H1 (cell line): ENCODE measurements at places on chromosomes 1 and 21.

- DNase-seq, result no peak
Measured at GRCh38 chr1:103441342-103441741, 84.2 kb upstream of the RNPC3 start.

GRCh38 chr1:9319789-9320519 lies 27.3 kb downstream of the SPSB1 start:
- no peak for DNase-seq

GRCh38 chr21:45920824-45921600 lies 60.6 kb upstream of the COL6A1 start:
- DNase-seq, result no peak

DNA sequence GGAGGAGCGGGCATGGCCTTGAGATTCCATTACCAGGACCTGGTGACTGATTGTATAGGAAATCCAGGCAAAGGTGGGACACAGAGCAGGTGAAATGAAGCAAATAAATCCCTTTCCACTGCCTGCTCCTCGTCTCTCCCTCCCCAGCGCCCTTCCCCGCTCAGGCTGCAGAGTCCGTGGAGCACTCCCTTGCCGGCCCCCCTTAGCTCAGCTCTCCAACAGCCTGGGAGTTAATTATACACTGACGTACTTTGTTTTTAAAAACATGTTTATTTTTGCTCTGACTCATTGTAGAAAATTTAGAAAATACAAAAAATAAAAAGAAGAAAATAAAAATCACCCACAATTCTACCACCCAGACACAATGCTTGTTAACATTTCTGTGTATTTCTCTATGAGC lies 61.7 kb downstream of the LGR6 start:
- DNase-seq, result no peak

DNA sequence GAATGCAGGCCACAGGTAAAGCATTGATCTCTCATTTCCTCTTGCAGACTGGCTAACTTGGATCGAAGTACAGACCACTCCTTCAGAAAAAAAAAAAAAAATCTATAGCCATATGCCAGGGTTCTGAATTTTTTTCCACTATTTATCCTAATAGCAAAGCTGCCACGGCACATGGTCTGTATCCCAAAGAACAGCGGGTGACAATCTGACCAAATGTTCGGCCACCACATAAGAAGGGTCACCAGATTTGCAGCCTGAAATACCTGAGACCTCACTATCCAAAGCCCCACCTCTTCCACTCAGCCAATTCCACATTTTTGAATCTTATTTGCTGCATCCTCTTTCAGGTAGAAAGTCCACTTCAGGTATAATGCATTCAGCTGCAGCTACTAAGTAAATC lies 55.6 kb upstream of the RGS7 start:
- DNase-seq, result no peak

- DNase-seq, result no peak
Measured at GRCh38 chr21:42925114-42925926, at the start of gene ERVH48-1. Gene ERVH48-1 (minus strand): TSS chr21:42925630. CDS start chr21:42919006, 6,624 bp downstream.

DNA sequence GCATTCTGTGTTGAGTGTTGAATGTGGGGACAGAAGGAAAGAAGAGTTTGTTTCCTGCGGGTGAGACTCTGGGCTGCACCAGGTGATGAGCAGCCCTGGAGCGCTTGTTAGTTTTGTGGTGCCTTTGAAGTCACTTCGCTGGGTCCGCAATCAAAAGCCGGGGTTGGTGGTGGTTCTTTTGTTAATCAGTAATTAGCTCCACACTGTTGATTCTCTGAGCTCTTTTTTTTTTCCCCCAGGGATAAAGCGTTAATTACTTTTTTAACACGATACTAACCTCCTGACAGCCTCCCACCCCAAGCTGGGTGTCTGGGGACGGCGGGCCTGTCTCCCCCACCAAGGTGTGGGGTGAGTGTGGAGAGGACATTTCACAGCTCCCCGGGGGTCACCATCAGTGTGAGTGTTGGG lies 56.6 kb downstream of the AGPAT3 start:
- DNase-seq, result no peak

DNA sequence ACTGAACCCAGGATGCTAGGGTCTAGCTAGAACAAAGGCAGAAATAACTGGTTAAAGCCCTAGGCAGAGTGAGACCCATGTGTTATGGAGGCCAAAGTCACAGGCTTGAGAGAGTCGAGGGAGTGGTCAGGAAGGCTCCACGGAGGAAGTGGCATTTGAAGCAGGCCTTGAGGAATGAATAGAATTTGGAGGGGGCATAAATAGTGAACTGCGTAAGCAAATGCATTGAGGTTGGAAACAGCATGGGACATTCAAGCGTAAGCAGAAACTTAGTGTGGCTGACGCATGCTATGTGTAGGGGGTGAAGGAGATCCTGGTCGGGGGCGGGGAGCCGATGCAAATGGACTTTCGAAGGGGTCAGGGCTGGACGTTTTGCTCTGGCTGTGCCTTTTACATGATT lies 11.5 kb downstream of the AZIN2 start:
- DNase-seq, result no peak

- no peak for DNase-seq
Measured at GRCh38 chr1:76865696-76866286, 1.5 kb upstream of the ST6GALNAC5 start.
